ENCODE measurements at places on chromosomes 3 and 15. TPM values are rescaled to one million over a fixed set of nuclear protein-coding genes. Genes with fewer than 3 reads are reported as not detected.

Gene GREM1
- 0.23 TPM for total RNA-seq

Gene VILL
- total RNA-seq = 11.8 TPM

DNA sequence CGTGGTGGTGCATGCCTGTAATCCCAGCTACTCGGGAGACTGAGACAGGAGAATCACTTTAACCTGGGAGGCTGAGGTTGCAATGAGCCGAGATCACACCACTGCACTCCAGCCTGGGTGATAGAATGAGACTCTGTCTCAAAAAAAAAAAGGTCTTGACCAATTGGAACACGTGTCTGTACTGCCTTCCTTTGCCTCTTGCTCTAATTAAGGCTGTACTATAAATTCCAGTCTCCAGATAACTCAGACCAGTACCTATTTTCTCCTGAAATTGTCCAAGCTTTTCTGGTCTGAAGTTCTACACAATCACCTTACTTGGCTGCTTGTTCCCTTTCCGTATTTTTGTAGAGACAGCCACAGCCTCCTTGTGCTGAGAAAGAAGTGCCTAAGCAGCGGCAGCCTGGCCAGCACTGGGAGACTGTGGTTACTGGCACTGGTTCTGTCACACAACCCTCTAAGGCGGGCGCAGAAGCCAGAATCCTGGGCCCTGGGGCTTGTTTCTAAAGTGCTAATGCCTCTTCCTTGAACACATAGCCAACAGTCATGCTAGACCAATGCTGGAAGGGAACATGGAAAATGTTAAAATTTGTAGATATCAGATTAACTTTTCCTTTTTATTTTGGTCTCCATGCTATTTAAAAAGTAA, 6.2 kb upstream of the CEP70 start:
- DNase-seq = no peak
- no peak overlapping the region for H3K4me3 ChIP-seq
- H3K27ac ChIP-seq = no peak overlapping the region
- no peaks in the 10 kb centered on the region for H3K4me1 ChIP-seq

- no peak overlapping the region for H3K4me3 ChIP-seq
- no peak overlapping the region for H3K27ac ChIP-seq
- peaks cover 4% of the 10 kb centered on the region for H3K4me1 ChIP-seq
Measured at GRCh38 chr15:99315636-99316035, 64.4 kb downstream of the LRRC28 start.

GRCh38 chr3:46049093-46049492, 21.8 kb upstream of the XCR1 start:
- H3K4me1 ChIP-seq = peaks cover 35% of the 10 kb centered on the region
- peaks cover 27% of the 10 kb centered on the region for H3K27me3 ChIP-seq
- no peak overlapping the region for H3K27ac ChIP-seq
- no peak for DNase-seq
- no peak overlapping the region for H3K4me3 ChIP-seq
- H3K36me3 ChIP-seq = peaks cover 3% of the 10 kb centered on the region
